Left lung (tissue), 14 donors: ENCODE measurements at places on chromosomes 4 and X.
A peak's percentile ranks its signal among the peaks of the same experiment; 100 is the strongest.

- no peak for DNase-seq
- no peaks in the 10 kb centered on the region for H3K36me3 ChIP-seq
- H3K27ac ChIP-seq: no peak overlapping the region
- no peaks in the 10 kb centered on the region for H3K4me1 ChIP-seq
Observed at GRCh38 chrX:12865359-12865758, 1.5 kb upstream of the TLR7 start.

GRCh38 chr4:141705747-141706377 is 69.5 kb downstream of the IL15 start:
- peaks cover 5% of the 10 kb centered on the region for H3K4me1 ChIP-seq
- no peak overlapping the region for H3K4me3 ChIP-seq
- H3K27me3 ChIP-seq: no peaks in the 10 kb centered on the region
- no peak overlapping the region for H3K27ac ChIP-seq

DNA sequence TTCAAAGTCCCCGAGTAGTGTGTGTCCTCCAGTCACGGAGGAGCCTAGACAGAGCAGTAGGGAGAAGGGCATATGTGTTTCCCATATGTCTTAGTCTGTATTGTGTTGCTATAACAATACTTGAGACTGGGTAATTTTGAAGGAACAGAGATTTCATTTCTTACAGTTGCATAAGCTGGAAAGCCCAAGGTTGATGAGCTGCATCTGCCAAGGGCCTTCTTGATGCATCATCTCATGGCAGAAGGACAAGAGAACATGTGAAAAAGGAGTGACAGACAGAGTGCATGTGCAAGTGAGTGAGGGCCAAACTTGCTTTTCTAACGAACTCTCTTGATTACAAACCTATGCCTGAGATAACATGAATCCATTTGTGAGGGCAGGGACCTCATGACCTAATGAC is 243.4 kb downstream of the ARHGAP10 start:
- no peak overlapping the region for H3K27ac ChIP-seq
- H3K4me3 ChIP-seq: no peak overlapping the region
- H3K27me3 ChIP-seq: no peaks in the 10 kb centered on the region
- H3K4me1 ChIP-seq: no peaks in the 10 kb centered on the region
- DNase-seq: no peak

- H3K4me3 ChIP-seq: peak overlapping the region; percentile 33
- DNase-seq: peak; percentile 87
- peaks cover 15% of the 10 kb centered on the region for H3K4me1 ChIP-seq
- H3K27ac ChIP-seq: peak overlapping the region; percentile 81
Observed at GRCh38 chr4:184805462-184806228, 20.1 kb downstream of the ACSL1 start.

DNA sequence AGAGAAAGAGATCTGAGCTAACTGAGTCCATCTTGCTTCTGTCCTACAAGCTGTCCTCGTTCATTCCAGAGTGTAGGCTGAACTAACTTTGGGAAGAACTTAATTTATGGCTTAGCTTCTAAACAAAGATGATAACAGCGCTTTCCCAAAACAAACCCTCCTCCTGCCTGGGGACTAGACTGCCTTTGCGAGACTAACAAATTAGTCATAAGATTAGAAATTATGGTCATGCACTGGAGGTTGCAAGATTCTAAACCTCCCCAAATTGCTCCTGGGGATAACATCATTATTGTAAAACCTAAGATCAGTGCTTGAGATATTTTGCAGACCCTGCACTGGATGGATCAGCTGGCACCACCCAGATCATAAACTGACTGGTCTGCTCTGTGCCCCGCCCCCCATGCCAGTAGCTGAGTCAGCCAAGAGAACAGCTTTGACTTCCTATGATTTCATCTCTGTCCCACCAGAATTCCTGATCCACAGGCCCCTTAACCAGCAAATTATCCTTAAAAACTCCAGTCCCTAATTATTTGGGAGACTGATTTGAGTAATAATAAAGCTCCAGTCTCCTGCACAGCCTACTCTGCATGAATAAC is 883.3 kb downstream of the TRIML1 start:
- no peaks in the 10 kb centered on the region for H3K36me3 ChIP-seq
- H3K27ac ChIP-seq: no peak overlapping the region
- no peak overlapping the region for H3K4me3 ChIP-seq

- no peak overlapping the region for H3K27ac ChIP-seq
- no peak overlapping the region for H3K4me3 ChIP-seq
Observed at GRCh38 chrX:53630261-53630660, 56.3 kb downstream of the HUWE1 start.

GRCh38 chr4:112704991-112705845 is 68.3 kb downstream of the LARP7 start:
- H3K27me3 ChIP-seq: peaks cover 36% of the 10 kb centered on the region
- H3K27ac ChIP-seq: no peak overlapping the region
- H3K4me3 ChIP-seq: peak overlapping the region; percentile 38
- no peak for DNase-seq

- peaks cover 18% of the 10 kb centered on the region for H3K27me3 ChIP-seq
- no peaks in the 10 kb centered on the region for H3K36me3 ChIP-seq
- H3K4me3 ChIP-seq: no peak overlapping the region
Observed at GRCh38 chrX:51395810-51396728, 63.4 kb downstream of the NUDT10 start.

- no peaks in the 10 kb centered on the region for H3K4me1 ChIP-seq
- no peak overlapping the region for H3K27ac ChIP-seq
- no peaks in the 10 kb centered on the region for H3K27me3 ChIP-seq
Observed at GRCh38 chr4:42048394-42048793, 58.1 kb downstream of the SLC30A9 start.

DNA sequence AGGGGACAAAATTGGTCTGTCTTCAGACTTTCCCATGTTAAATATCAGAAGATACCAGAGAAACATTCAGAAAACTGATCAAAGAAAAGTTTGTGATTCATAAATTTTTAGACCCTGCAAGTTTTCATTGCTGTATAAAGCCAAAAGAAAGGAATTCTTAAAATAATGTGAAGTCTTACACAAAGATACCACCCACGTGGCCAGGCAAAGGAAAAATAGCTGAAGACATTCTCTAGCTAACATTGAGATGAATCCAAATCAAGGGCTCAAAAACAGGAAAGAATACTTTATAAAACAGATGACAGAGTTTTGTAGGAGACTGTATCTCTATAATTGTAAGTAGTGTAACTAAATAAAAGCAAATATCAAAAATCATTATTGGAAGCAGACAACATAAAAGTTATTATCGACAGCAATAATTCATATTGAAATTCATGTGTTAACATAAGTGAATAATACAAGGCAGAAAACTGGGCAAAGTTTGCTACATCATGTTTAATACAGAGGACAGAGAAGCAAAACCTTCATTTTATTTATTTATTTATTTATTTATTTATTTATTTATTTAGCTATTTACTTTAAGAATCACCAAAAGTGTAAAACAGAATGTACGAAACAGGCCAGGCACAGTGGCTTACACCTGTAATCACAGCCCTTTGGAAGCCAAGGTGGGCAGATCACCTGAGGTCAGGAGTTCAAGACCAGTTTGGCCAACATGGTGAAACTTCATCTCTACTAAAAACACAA is 204.6 kb upstream of the SLIT2 start:
- H3K4me1 ChIP-seq: no peaks in the 10 kb centered on the region
- H3K27me3 ChIP-seq: no peaks in the 10 kb centered on the region
- H3K27ac ChIP-seq: no peak overlapping the region

DNA sequence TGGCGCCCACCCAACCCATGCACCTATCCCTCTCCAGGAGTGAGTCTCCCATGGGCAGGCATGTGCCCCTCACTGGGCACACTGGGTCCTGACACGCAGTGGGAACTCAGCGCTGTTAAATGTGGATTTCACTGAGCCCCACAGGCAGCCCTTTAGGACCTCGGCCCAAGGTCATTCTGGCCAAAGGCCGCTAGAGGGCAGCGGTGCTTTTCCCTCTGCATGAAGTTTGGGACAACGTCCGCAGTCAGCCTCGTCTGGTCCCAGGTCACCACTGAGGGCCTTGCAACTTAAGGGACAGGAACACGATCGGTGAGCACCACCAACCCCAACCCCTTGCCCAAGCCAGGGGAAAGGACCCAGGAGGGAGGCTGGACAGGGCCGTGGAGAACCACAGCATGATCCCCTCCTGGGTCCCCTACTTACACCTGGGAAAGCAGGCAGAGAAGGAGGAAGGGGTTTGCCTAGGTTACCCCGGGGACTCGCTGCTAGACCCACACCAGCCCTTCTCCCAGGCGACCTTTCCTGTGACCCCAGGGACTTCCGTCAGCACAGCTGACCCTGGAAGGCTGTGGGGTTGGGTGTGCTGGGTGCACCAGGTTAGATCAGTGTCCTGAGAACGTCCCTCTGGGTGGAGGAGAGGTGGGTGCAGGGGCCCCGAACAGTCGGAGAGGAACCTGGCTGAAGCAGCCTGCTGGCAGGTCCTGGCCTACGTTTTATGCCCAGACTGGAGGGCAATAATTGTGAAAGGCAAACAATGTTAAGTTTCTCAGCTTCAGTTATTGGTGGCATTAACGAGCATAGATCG is 24.0 kb downstream of the CYTL1 start:
- no peaks in the 10 kb centered on the region for H3K27me3 ChIP-seq
- no peaks in the 10 kb centered on the region for H3K4me1 ChIP-seq
- no peaks in the 10 kb centered on the region for H3K36me3 ChIP-seq
- peak; percentile 85 for DNase-seq

- H3K36me3 ChIP-seq: peaks cover 25% of the 10 kb centered on the region
- H3K27me3 ChIP-seq: no peaks in the 10 kb centered on the region
- no peak for DNase-seq
Observed at GRCh38 chr4:80071604-80072227, 1.3 kb downstream of the ANTXR2 start.

- H3K27ac ChIP-seq: no peak overlapping the region
- no peaks in the 10 kb centered on the region for H3K36me3 ChIP-seq
- no peak for DNase-seq
- H3K4me1 ChIP-seq: no peaks in the 10 kb centered on the region
Observed at GRCh38 chr4:90185416-90185815, 58.2 kb downstream of the CCSER1 start.

- no peaks in the 10 kb centered on the region for H3K4me1 ChIP-seq
- no peaks in the 10 kb centered on the region for H3K27me3 ChIP-seq
- H3K27ac ChIP-seq: no peak overlapping the region
- H3K4me3 ChIP-seq: no peak overlapping the region
Observed at GRCh38 chrX:3154386-3154975, 113.2 kb downstream of the ARSF start.

DNA sequence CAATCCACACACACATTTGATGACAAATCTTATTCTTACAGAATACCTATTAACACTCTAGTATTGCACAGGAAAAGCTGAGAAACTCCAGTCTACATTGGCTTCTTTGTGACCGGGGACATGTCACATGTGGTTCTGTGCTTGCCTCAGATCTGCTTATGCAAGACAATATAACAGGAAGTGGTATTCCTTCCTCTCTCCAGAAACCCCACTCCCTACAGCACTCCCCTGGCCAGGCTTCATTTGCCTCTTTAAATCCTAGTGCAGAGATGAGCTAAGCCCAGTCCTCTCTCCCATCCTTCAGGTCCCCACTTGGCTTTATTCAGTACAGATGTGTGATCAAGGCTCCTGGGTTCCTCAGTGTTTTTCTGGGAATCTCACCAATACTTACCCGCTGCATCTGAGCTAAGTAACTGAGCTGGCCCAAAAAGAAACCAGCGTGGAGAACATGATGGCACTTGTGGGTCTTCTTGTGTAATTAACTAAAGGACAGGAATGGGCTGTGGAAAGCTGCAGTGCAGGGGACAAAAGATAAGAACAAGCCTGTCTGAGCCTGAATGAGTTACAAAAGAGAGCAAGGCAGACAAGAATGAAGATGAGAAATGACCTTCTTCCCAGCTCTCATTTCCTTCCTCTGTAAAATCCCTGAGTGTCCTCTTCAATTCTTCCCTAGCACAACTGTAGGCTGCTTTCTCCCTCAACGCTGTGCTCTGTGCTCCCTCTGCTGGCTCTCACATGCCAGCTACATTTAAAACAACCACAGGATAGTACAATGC is 105.6 kb downstream of the HNRNPD start:
- no peaks in the 10 kb centered on the region for H3K27me3 ChIP-seq
- no peak overlapping the region for H3K4me3 ChIP-seq
- H3K4me1 ChIP-seq: peaks cover 14% of the 10 kb centered on the region
- H3K27ac ChIP-seq: no peak overlapping the region

DNA sequence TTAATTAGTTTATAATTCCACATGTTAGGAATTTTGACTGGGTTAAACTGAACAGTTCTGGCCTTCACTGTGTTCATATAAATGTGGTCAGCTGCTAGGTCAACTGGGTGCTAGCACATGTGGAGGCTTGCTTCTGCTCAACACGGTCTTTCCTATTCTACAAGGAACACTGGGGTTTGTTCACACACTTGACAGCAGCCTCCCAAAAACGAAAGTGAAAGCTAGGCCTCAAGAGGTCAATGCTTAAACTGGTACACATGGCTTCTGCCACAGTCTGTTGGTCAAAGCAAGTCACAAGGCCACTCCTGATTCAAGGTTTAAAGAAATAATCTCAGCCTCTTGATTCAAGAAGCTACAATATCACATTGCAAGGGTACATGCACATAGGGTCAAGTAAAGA is 126.5 kb downstream of the QDPR start:
- no peaks in the 10 kb centered on the region for H3K4me1 ChIP-seq
- H3K27ac ChIP-seq: no peak overlapping the region
- H3K36me3 ChIP-seq: no peaks in the 10 kb centered on the region
- DNase-seq: no peak
- H3K4me3 ChIP-seq: no peak overlapping the region

- no peaks in the 10 kb centered on the region for H3K36me3 ChIP-seq
- no peaks in the 10 kb centered on the region for H3K4me1 ChIP-seq
- peaks cover 11% of the 10 kb centered on the region for H3K27me3 ChIP-seq
- no peak for DNase-seq
- no peak overlapping the region for H3K27ac ChIP-seq
- no peak overlapping the region for H3K4me3 ChIP-seq
Observed at GRCh38 chrX:112066813-112067212, 15.8 kb downstream of the TRPC5 start.

DNA sequence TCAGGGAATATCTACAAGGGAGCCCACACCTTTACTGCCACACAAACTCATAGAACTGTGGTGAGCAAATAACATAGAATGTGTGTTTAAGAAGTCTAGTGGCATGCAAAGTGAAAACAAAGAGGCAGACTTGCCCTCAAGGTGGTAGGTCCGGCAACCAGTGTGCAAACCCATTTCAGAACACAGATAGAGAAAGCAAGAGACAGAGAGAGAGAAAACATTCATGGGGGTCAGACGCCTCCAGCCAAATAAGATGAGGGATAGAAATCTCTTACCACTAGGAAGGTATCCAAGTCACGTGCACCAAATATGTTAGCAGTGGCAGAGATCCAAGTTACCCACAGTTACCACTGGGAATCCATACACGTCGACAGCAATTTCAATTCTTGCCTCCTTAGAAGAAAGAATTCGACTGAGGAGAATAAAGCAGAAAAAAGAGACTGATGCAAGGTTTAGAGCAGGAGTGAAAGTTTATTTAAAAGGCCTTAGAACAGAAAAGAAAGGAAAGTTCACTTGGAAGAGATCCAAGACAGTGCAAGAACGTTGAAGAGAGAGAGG is 252.8 kb downstream of the NAP1L3 start:
- H3K27ac ChIP-seq: no peak overlapping the region
- DNase-seq: no peak
- no peaks in the 10 kb centered on the region for H3K27me3 ChIP-seq
- no peak overlapping the region for H3K4me3 ChIP-seq

GRCh38 chrX:75038925-75039324 is 113.7 kb upstream of the NEXMIF start:
- no peaks in the 10 kb centered on the region for H3K36me3 ChIP-seq
- no peaks in the 10 kb centered on the region for H3K27me3 ChIP-seq
- no peak for DNase-seq
- H3K4me1 ChIP-seq: no peaks in the 10 kb centered on the region
- no peak overlapping the region for H3K27ac ChIP-seq
- no peak overlapping the region for H3K4me3 ChIP-seq

GRCh38 chr4:24809376-24809775 is 14.0 kb downstream of the SOD3 start:
- no peak overlapping the region for H3K4me3 ChIP-seq
- no peak for DNase-seq
- no peak overlapping the region for H3K27ac ChIP-seq
- H3K36me3 ChIP-seq: no peaks in the 10 kb centered on the region
